Dorsolateral prefrontal cortex (tissue), 122 donors: ENCODE measurements at places on chromosomes 11 and 22. TPM values are rescaled to one million over a fixed set of nuclear protein-coding genes. Genes with fewer than 3 reads are reported as not detected.

Gene SOX6
- 30.7 TPM for total RNA-seq

GRCh38 chr11:32580967-32581366 lies 2.7 kb upstream of the EIF3M start:
- DNase-seq = no peak

GRCh38 chr22:44243761-44244160 lies 63.0 kb downstream of the PARVG start:
- DNase-seq = no peak

- DNase-seq = no peak
These were observed 69.1 kb upstream of the ADSL start for GRCh38 chr22:40276996-40277823.

GRCh38 chr11:65210748-65211147 lies 29.0 kb downstream of the CAPN1 start:
- DNase-seq = no peak
